Mononuclear cell (primary cell): ENCODE measurements at places on chromosomes 2 and 18. TPM values are rescaled to one million over a fixed set of nuclear protein-coding genes. Genes with fewer than 3 reads are reported as not detected.

PFN4 gene
- total RNA-seq, result not detected

CTAGE1 gene
- total RNA-seq, result 0.10 TPM

FSHR gene
- total RNA-seq, result not detected

ANKRD30BL gene
- total RNA-seq, result not detected

HSPD1 gene
- total RNA-seq, result 90.6 TPM

STAM2 gene
- 10.4 TPM for total RNA-seq

NEMP2 gene
- total RNA-seq, result 6.8 TPM

IFIH1 gene
- total RNA-seq, result 78.0 TPM

FAM136A gene
- 18.1 TPM for total RNA-seq

ANKRD29 gene
- total RNA-seq, result 0.52 TPM

GALNT3 gene
- total RNA-seq, result 20.4 TPM

NTSR2 gene
- total RNA-seq, result not detected

FRZB gene
- total RNA-seq, result under 0.01 TPM

GLI2 gene
- total RNA-seq, result not detected

TOGARAM2 gene
- total RNA-seq, result 0.73 TPM
